ENCODE measurements at places on chromosomes 3 and 15. TPM values are rescaled to one million over a fixed set of nuclear protein-coding genes. Genes with fewer than 3 reads are reported as not detected.

The ASB14 gene
- 0.01 TPM for polyA plus RNA-seq

- DNase-seq: no peak
Measured at GRCh38 chr3:32681811-32682210, 3.2 kb upstream of the CNOT10 start.

GRCh38 chr15:26667222-26667988 is 105.5 kb downstream of the GABRB3 start:
- peak; percentile 41 for DNase-seq

DNA sequence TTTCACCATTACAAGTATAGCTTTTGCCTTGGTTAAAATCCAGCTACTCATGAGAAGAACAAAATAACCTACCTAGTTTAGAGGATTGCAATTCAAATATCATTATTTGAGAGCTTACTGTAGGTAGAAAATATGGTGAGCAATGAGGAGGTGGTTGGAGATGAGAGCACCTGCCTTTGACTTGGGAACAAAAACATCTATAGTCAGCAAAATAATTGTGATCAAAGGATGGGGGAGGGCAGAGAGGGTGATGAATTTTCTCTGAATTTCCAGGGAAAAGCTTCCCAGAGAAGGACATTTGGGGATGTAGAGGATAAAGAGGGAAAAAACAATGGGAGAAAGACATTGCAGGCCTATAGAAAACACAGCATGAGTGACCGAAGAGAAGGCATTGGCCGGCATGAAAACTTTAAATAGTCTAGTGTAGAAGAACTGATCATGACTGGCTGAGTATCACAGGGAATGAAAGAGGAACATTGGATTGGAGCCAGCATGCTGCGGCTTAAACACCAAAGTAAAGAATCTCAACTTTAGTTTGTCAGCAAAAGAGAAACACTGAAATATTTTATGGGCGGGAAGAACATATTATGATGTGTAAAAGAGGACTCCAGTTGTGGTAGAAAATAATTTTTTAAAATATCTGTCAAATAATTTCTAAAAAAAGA is 581.3 kb downstream of the UNC13C start:
- peak; percentile 20 for DNase-seq

DNA sequence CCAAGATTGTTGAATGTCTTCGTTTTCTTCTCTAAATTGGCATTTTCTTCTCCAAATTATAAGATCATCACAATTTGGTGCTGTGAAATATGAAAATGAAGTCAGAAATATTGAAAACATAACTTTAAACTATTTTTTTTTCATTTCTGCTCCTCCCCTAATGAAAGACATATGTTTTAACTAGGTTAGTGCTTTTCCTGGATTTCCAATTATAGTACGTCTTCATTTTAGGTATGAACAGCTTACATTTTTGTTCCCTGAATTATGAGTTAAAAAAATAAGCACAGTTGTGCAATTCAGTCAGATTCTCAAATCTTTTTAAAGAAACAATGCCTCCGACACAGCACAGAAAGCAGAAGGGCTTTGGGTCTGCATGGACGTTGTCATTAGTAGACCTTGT is 83.5 kb upstream of the CFAP20DC start:
- no peak for DNase-seq

The NEK10 gene
- 3.1 TPM for polyA plus RNA-seq

The PPARG gene
- polyA plus RNA-seq: 8.9 TPM

GRCh38 chr15:74831813-74832495 is 5.5 kb downstream of the CPLX3 start:
- no peak for DNase-seq

- DNase-seq: no peak
Measured at GRCh38 chr3:158158969-158159368, 49.1 kb downstream of the RSRC1 start.

DNA sequence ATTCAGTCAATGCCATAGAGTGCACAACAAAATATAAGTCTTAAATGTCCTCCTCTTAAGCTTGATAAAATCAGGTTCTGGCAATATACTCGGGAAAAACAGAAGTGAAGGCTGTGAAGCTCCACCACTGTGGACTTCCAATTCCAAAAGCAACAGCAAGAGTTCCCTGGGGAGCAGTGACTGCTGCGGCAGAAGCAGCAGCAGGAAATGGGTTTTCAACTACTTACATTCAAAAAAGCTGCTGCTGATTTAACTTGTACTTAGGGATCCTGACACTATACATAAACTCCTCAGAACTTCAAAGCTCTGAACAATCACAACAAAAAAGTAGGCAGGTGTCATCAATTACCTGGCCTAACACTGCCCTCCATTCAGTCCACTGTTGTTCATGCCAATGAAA is 4.7 kb downstream of the CEP152 start:
- DNase-seq: peak; percentile 33

DNA sequence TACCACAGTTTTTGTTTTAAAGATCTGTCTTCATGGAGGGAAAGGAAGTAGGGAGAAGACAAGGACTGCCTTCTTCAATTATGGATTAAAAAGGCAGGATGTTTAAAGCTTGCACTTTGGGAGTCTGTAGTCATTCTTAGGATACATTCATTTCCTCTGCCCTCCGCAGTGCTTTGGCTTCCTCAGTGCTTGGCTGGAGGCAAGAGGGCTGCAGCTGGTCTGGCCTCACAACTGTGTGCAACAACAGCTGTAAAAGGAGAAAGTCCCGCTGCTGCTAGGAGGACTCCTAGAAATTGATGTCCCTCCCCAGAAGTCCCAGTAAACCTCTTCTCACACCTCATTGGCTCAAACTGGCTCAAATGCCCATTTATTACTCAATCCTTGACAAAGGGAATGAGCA is 54.4 kb upstream of the PPP2R3A start:
- no peak for DNase-seq

DNA sequence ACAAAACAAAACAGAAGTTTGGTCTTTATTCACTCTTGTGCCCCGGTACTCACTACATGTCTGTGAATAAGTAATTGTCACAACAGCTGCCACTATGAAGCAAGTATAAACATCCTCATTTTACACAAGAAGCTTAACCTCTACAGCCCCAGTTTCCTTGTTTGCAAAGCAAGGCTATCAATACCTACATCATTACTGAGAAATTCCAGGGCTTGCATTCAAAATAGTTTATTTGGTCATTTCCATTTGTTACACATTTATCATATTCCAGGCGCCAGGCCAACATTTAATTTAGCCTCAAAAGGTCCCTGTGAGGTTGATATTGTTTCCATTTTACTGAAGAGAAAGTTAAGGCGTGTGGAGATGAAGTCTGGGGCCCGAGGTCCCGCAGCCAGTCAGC is 161.4 kb upstream of the LRTM1 start:
- DNase-seq: no peak

DNA sequence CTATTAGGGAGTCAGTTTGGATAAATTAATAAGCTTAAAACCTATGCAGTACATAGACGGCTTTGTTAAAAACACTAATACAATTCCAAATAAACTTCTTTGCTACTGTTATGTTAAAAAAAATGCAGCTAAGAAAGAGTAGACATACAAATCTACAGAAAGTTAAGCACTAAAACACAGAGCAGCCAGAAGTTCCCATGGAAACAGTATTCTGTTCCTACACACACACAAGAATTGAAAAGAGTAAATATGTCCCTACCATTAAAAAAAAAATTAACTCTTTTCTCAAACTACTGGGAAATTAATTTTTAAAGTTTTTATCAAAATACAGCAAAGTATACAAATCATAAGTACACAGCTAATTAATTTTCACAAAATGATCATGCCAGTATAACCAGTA is 71.6 kb downstream of the CLASP2 start:
- no peak for DNase-seq

DNA sequence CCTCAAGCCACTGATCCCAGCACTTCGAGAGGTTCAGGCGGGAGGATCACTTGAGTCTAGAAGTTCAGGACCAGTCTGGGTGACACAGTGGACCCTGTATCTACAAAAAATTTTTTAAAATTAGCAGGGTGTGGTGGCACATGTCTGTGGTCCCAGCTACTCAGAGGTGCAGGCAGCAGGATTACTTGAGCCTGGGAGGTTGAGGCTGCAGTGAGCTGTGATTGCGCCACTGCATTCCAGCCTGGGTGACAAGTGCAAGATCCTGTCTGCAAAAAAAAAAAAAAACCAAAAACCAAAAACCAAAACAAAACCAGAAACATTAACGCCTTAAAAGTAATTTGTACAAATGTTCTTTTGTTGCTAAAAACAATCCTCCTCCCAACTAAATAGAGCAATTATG is 27.9 kb upstream of the SLC12A8 start:
- DNase-seq: no peak

- DNase-seq: no peak
Measured at GRCh38 chr15:67048281-67049279, 16.8 kb upstream of the SMAD3 start.

- no peak for DNase-seq
Measured at GRCh38 chr3:177499779-177500423, 302.6 kb upstream of the TBL1XR1 start.

DNA sequence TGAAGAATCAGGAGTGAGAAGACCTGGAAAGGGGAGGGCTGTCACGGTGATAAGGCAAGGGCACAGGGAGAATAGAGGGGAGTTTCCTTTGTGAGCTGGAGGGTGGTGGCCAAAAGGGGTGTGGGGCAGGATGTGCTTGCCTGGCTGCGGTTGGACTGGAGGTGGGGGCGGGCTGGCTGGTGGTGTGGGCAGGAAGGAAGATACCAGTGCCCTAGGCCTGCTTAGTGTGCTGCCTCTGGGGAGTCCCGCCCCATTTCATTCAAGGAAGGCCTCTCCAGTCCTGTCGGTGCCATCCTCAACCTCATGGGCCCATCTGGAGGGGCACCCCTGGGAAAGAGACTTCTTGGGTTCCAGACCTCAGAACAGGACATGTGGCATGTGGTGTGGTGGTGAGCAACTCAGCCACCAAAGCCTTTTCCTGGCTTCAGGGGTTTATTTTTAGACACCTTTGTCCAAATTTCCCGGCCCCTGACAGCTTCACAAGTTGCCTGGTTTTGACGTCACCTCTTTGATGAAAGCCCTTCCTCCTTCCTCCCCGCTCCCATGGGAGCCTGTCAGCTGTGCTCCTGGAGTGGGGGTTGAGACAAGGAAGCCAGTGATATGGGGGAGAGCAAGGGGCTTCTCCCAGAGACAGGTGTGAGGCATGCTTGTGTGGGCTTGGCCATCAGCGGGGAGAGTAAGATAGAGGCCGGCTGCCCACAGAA is 15.6 kb downstream of the TEX264 start:
- peak; percentile 87 for DNase-seq

The LRTM1 gene
- polyA plus RNA-seq: not detected

DNA sequence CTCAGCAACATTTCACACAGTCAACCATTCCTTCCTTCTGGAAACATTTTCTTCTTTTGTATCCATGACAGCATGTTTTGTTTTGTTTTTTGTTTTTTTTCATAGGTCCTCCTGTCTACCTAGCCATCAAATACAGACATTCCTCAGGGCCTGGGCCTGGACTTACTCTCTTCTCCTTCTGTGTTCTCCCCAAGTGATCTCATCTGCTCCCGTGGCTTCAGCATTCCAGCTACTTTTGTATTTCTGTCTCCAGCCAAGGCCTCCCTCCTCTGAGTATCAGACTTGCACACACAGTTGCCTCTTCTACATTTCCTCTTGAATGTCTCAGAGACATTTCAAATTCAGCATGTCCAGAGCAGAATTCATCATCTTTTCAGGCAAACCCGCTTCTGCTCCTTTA is 82.4 kb downstream of the HCN4 start:
- DNase-seq: no peak

DNA sequence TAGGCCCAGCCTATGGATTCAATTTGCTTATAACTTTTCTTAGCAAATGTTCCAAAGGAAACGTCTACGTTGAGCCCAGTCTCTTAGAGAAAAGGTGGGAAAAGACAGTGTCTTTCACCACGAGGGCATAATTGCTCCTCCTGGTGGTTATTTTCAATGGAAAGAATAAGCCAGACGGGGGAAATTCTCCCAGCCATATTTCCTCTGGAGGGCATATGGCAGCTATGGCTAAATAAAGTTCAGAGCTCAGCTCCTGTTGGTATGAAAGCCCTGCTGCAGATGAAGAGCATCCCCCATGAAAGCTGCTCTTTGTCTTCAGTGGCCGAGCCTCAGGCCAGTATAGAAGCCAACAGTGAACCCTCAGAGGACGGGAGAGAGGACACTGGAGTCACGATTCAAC is 297.9 kb downstream of the RYR3 start:
- no peak for DNase-seq

The CHRM5 gene
- not detected for polyA plus RNA-seq

GRCh38 chr3:197216169-197216860 is 82.1 kb downstream of the DLG1 start:
- DNase-seq: no peak

The AADACL2 gene
- not detected for polyA plus RNA-seq

The C3orf85 gene
- not detected for polyA plus RNA-seq

- no peak for DNase-seq
Measured at GRCh38 chr15:86538141-86538540, 458.5 kb downstream of the AGBL1 start.

DNA sequence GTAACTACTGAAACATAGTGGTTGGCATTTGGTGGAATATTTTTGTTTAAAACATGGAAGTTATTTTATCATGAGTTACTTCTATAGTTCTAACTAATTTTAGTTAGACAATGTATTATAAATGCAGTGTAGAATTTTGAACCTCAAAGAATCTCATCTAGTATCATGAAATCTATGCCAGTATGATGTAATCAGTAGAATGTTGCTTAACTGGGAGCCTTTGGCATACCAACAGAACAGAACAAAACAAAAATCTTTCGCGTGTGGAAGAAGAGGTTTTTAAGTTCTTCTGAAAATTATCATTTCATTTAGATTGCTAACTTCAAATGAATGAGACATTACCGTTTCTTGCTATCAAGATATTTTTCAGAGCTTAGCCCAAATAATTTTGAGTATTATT is 98.4 kb upstream of the LRRFIP2 start:
- no peak for DNase-seq
